GM12892 (cell line): ENCODE measurements at places on chromosomes 1 and 21.

DNA sequence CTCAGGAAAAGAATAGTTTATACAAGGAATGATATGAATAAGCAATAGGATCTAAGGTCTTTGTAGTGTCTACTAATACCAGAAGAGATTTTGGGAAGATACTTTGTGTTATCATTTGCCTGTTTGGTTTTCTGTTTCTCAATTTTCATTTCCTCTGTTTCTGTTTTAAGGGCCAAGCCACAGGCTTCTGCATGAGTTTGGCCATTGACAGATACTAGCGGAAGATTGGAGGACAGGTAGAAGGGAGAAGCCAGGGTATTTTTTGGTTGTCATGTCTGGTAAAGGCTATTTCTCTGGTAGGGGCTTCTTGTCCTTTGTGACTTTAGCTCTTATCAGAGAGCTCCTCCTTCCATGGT is 51.4 kb downstream of the HS2ST1 start:
- no peak for DNase-seq

- DNase-seq = no peak
Observed at GRCh38 chr1:24117722-24118409, 5.9 kb upstream of the MYOM3 start.

DNA sequence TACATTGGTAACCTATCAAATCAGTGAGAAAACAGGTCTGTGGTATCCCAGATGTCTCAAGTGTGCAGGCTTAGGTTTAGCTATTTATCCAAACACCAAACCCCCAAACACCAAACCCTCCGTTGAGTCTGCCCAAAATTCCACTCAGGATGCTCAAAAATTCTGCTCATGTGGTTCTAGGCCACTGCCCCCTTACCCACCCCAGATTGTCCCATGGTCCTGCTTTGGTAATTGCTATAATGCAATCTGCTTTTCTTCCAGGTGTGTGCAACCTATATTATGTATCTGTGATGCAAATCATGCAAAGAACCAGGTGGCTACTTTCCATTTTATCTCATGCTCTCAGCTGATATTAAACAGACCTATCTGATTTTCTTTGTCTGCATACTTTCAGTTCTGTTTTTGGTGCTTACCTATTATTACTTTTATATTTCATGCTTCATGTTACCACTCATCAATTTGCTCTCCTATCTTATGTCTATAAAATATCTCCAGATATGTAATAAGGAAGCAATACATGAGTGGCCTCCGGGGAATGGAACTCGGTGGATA is 123.7 kb downstream of the TOMM20 start:
- DNase-seq = no peak

DNA sequence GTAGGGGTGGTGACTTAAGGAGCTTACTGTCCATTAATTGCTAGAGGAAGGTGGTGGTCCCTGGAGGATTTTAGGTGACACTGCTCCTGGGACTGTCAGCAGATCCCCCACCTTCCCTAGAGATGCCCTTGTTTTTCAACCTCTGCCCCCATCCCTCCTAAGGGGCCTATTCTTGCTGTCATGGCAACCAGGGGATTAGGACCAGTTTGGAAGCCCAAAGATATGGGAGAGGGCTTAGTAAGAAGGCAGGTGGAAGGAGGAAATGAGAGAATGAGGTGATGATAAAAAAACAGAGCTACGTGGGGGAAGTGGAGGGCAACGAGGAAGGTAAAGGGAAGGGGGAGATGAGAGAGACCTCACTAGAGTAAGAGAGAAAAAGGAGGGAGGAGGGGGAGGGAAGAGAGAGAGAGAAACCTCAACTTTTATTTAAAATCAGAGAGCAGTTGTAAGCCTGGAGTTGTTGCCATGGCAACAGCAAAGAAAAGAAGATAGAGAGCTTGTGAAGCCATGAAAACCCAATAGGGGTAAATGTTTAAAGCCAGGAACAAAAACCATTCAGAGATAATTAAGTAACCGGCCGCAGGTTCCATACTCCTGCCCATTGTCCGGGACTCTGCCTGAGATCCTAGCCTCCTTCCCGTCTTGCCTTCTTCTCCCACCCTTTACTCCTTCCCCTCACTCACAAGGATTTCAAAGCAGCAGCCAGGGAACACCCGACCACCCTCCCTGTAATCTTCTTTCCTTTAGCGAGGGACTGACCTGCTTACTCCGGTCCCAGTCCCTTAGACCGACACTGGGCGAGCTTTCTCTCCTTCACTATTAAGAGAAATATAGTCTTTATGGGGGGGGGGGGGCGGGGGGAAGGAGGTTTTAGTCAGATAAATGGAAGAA is 20.6 kb downstream of the KIRREL1 start:
- DNase-seq = no peak

DNA sequence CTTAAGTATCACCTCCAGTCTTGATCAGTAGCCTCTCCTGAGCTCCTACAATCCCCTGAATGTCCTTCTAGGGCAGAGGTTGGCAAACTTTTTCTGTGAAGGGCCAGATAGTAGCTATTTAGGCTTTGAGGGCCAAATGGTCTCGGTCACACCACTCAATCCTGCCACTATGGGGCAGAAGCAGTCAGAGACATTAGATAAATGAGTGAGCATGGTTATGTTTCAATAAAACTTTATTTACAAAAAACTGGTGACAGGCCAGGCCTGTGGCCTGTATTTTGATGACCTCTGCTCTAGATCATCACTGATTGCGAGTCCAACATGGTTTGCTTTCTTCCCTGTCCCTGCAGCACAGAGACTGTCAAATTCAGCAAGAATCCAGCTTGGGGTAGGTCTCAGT is 36.3 kb downstream of the LRP8 start:
- DNase-seq = no peak

GRCh38 chr1:22788254-22788661 is 77.6 kb downstream of the EPHB2 start:
- no peak for DNase-seq

DNA sequence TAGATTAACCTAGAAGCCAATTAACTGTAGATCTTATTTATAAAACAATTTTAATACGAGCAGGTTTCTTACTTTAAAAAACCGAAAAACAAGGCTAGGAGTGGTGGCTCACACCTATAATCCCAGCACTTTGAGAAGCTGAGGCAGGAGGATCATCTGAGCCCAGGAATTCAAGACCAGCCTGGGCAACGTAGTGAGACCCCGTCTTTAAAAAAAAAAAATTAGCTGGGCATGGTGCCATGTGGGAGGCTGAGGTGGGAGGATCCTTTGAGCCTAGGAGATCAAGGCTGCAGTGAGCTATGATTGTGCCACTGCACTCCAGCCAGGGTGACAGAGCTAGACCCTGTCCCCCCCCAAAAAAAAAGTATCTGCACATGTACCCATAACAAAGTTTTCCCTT is 89.3 kb upstream of the QSOX1 start:
- no peak for DNase-seq

DNA sequence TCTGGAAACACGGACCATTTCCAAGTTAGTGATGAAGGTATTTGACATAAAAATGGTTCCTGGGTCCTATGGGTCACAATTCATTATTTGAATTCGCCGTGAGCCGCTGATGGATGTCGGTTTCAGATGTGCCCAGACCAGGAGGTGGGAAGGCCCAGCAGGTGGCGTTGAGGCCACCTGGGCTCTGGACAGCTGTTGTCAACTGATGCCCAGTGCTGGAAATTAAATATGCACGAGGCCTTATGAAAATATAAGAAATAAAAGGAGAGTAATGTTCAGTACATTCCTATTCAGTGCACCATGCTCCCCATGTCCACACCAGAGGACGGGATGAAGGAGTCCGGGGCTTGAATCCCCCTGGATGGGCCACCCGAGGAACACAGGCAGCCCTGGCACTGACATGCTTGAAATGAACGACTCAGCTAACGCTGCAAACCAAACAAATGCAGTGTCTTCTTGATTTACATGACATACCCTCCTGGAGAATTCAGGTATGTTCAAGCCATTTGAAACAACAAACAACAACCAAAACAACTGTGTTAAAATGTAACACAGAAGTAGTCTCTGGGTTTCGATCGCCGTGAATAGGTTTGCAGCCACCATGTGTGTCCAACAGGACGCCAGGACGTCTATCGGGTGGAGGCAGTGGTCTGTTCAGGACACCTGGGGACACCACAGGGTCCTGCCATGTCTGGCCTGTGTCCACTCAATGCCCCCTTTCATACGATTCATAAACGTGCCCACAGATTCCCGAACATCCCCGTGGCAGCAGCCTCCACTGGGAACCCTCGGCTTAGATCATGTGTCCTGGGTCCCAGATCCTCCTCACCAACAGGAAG is 6.1 kb downstream of the TFF3 start:
- DNase-seq = no peak

DNA sequence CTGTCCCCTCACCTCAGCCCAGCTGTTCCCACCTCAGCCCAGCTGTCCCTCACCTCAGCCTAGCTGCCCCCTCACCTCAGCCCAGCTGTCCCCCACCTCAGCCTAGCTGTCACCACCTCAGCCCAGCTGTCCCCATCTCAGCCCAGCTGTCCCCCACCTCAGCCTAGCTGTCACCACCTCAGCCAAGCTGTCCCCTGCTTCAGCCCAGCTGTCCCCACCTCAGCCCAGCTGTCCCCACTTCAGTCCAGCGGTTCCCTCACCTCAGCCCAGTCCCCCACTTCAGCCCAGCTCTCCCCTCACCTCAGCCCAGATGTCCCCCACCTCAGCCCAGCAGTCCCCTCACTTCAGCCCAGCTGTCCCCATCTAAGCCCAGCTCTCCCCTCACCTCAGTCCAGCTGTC is 88.4 kb upstream of the CSF3R start:
- DNase-seq = no peak

- DNase-seq = no peak
Observed at GRCh38 chr21:24115141-24115540, 1492.1 kb downstream of the MRPL39 start.

DNA sequence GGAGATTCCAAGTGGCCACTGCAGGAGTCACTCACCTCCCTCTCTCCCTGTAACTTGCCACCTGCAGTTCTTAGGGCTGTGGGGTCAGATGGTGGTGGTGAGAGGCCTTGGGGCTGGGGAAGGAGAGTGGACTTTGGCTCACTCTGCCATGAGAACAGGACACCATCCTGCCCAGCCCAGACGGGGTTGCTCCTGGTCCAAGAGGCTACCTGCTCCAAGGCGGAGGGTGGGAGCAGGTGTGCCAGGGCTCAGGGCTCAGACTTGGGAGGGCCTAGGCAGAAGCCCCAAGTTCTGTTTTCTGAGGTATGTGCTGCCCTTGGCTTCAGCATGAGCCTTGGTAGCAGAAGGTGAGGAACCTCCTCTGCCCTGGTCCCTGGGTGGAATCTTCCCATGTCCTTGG is 11.4 kb upstream of the KCNC4 start:
- no peak for DNase-seq

DNA sequence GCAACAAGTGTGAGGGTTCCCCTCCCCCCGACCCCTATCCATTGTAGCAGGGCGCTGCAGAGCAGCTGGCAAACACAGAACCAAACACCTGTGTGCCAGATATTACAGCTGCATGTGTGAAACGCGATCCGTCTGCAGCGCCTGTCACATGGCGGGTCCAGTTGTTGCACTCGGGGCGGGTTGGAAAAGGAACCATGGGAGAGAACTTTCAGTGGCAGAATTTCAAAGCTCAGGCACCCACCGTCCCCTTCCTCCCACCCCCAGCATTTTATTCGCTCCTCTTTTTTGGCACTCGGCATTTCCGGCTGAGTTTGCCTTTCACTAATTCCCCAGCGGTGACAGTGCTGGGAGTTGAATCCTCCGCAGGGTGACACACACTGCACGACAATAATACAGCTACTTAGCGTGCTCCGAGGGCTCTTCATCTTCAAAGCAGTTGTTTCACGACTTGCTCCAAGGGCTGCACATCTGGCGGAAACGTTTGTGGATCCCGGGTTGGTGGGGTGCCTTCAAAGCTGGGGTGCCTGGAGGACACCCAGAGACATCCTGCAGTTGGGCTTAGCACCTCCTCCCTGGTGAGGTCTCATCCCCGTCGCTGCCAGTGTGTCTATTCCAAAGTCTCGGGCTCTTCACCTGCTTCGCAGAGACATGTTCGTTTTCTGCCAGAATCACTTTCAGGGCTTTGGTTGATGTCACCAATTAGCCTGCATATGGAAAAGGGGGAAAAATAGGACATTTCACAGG is 180.7 kb downstream of the ZBTB18 start:
- DNase-seq = no peak

- no peak for DNase-seq
Observed at GRCh38 chr1:29397256-29397590, 160.9 kb downstream of the PTPRU start.

GRCh38 chr1:7516929-7517328 is 254.2 kb upstream of the VAMP3 start:
- no peak for DNase-seq

DNA sequence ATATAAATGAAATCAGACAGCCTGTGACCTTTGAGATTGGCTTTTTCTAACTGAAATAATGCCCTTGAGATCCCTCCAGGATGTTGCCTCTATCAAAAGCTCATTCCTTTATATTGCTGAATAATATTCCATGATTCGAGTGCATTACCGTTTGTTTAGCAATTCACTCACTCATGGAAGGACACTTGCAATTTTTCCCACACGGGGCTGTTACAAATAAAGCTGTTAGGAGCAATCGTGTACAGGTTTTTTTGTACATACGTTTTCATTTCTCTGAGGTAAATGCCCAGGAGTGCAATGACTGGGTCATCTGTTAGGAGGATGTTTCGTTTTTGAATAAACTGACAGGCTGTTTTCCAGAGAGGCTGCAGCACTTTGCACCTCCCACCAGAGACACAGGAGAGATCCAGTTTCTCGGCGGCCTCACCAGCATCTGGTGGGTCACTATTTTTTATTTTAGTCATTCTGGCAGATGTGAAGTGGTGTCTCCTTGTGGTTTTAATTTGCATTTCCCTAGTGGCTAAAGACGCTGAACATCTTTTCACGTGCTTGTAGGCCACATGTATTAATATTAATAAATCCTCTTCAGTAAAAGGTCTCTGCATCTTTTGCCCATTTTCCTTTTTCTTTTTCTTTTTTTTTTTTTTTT is 11.0 kb downstream of the PRDM15 start:
- DNase-seq = peak; percentile 57

DNA sequence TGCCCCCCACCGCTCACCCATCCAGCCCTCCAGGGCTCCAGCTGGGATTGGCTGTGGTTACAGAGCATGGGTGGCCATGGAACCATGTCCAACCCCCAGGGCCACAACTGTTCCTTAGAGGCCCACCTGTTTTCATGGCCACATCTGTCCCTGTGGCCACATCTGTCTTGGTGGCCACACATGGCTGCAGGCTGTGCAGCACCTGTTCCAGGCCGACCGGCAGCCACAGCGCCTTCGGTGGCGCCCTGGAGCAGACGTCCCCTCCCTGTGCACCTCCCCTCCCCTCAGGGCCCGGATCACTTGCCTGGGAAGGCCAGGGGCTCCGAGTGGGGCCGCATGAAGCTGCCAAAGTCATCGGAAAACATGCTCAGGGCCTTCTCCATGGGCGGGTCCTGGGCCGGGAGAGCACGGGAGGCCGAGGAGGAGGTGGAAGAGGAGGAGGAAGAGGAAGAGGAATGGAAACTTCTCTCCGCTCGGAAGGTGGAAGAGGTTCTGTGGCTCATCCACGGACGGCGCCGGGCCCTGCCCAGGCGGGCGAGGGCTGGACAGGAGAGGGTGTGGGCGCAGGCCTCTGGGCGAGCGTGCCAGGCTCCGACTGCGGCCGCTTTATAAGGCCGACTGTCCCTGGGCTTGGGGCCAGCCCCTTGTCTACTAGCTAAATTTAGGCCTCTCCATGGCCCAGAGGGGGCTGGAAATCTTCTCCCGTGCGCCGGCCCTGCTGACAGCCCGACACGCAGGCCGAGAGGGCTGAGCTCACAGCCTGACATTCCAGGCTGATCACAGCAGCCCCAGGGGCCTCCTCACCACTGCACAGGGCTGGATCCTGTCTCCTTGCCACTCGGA is at the start of gene HSPB7:
TSS of gene HSPB7 (minus strand) at position 583 of the 843 bp plus-strand sequence. CDS start at position 503, 80 bp downstream.
- DNase-seq = no peak
